ENCODE measurements at places on chromosomes 4 and X.
A peak's percentile ranks its signal among the peaks of the same experiment; 100 is the strongest.

DNA sequence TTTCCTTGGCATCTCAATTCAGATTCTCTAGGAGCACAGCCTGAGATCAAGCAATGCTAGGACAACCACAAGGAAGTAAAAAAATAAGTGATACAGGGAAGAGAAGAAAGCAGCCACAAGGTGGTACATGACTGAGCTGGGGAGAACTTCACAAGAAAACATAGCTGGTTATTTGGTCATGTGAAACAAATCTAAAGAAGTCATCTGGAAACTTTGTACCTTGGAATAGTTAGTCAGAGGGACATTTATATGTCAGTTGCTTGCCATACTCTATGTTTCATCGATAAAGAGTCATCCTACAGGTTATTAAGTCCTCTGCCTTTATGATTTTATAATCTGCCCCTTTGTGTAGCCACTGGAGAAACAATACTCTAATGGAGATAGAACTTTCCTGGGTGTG, 575.1 kb downstream of the IL15 start:
- DNase-seq: no peak

DNA sequence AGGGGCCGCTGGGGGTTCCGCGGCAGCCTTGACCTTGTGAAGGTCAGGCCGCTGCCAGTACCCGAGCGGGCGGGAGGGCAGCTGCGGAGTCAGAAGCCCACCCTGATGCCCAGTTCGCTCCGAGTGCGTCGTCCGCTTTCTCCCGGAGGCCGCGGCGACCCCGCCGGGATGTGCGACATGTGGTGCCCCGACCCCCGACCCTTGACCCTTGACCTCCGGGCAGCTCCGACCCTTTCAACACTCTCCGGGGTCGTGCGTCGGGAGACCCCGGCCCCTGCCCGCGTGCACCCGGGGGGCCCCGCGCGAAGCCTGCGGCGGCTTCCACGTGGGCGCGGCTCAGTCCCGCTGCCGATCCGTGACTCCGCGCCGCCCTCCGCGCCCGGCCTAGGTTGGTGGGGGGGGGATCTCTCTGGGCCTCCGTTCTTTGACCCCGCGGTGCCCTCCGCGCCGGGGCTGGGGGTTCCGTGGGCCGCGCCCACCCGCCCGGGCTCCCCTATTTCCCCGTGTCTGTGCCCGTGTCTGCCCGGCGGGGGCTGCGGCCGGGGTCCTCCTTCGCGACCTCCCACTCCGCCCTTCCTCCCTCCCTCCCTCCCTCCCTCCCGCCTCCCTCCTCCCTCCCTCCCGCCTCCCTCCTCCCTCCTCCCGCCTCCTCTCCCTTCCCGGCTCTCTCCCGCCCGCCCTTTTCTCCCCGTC, 609 bp upstream of the SLC25A6 start:
- DNase-seq: peak; percentile 52

DNA sequence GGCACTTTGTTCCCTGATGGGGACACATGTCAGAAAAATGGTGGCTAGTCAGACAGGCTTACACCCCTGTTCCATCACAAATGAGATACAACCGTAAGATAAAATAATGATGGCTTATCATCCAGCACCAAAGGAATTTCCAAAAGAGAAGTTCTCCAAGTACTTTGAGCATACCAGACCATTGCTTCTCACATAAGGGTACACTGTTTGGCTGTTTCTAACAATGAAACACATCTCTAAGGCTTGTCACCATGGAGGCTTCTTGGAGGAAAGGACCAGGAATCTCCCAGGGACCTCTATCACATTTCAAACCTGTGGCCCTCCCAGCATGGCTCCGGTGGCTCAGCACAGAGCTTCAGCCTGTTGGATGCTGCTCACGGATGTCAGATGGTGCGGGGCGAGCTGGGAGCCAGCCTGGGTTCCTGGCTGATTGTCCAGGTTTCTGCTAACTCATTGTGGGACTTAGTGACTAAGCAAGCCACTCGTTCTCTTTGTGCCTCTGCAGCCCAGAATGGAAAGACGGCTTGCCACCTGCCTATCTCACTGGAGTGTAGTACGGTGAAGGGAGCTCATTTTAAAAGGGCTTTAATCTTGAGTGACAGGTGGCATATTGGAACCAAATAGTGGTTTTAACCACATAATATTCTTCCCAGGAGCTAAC, 54.5 kb downstream of the FHDC1 start:
- DNase-seq: peak; percentile 78

GRCh38 chr4:85854546-85854945, 379.6 kb downstream of the ARHGAP24 start:
- DNase-seq: no peak

DNA sequence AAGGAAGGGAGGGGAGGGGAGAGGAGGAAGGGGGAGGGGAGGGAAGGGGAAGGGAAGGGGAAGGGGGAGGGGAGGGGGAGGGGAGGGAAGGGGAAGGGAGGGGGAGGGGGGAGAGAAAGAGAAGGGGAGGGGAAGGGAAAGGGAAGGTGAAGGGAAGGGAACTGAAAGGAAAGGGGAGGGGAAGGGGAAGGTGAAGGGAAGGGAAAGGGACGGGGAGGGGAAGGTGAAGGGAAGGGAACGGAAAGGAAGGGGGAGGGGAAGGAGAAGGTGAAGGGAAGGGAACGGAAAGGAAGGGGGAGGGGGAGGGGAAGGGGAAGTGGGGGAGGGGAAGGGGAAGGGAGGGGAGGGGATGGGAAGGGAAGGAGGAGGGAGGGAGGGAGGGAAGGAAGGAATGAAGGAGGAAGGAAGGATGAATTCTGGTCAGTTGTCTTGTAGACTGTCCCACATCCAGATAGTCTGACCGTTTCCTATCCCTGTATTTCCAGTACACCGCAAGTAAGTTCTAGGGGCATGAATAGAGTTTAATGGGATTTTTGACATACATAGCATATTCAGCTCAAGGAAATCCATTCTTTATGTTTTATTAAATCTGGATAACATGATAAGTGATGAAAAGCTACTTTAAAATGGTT, 20.4 kb downstream of the HERC5 start:
- no peak for DNase-seq

DNA sequence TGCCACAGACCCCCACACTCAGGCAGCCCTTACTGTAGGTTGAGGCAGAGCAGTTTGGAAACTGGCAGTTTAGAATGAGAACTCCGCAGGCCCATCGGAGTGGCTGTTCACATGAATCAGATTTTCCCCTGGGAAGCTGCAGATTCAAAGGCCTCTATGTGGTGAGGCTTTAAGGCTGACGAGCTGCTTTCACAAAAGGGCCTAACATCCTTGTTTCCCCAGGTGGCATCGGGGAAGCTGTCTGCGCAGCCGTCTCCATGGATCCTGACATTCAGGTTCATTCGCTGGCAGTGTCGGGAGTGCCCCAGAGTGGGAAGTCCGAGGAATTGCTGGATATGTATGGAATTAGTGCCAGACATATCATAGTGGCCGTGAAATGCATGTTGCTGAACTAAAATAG, 33.7 kb downstream of the TKTL1 start:
- no peak for DNase-seq

DNA sequence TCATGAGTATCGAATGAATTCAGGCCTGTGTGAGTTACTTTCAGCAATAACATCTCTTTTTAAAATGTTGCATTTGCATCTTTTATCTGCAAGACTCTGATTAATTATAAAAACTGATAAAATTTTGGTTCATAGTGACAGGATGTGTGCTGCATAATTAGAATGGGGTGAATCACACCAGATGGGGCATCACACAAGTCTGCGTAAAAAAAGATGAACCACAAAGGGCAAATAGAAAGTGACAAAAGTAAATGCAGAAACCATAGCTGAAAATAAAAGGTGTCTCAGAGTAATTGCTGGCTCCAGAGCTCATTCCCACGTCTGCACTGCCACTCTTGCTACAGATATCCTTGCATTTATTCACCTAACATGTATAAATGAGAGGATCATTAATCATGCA, 131.1 kb downstream of the HS3ST1 start:
- no peak for DNase-seq

GRCh38 chr4:47490550-47490949, 5.5 kb downstream of the ATP10D start:
- DNase-seq: no peak

- no peak for DNase-seq
Observed at GRCh38 chr4:10015140-10015753, 6.0 kb downstream of the SLC2A9 start.

GRCh38 chrX:139766545-139766983, 58.6 kb upstream of the MCF2 start:
- no peak for DNase-seq

DNA sequence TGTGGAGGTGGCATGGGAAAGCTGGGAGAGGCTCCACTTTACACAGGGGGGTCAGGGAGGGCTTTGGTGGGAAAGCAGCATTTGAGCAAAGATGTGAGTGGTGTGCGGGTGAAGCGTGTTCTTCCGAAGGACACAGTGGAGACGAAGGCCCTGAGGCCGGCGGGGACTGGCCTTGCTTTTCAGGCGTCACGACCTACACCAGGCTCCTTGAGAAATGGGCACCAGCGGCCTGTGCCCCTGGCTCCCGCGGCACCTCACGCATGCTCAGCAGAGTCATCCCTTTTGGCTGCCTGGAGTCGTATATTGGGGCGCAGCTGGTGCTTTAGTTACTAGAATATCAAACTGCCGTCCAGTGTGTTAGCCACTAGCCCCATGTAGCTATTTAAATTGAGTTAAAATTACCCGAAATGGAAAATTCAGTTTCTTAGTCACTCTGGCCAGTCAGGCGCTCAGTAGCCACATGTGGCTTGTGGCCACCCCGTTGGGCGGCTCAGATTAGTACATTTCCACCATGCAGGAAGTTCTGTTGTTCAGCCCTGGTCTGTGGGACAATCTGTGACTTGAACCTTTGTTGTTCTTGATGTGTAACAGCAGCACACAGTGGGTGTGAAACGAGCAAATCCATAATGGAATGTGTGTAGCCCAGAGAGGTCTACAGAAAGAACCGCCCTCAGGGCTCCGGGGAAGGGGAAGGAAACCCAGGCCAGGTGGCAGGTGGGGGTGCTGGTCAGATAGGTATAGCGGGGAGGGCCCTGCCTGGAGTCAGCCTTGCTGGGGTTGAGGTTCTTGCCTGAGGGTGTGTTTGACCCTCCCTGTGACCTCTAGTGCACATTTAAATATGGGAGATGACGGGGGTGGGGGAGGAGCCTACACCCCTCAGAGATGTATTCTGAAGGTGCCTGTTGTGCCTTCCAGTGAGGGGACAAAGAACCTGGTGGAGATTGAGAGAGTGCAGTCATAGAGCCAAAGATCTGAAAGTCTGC, 30.4 kb downstream of the TBC1D14 start:
- DNase-seq: no peak
